ENCODE measurements at places on chromosomes 1 and 21.

DNA sequence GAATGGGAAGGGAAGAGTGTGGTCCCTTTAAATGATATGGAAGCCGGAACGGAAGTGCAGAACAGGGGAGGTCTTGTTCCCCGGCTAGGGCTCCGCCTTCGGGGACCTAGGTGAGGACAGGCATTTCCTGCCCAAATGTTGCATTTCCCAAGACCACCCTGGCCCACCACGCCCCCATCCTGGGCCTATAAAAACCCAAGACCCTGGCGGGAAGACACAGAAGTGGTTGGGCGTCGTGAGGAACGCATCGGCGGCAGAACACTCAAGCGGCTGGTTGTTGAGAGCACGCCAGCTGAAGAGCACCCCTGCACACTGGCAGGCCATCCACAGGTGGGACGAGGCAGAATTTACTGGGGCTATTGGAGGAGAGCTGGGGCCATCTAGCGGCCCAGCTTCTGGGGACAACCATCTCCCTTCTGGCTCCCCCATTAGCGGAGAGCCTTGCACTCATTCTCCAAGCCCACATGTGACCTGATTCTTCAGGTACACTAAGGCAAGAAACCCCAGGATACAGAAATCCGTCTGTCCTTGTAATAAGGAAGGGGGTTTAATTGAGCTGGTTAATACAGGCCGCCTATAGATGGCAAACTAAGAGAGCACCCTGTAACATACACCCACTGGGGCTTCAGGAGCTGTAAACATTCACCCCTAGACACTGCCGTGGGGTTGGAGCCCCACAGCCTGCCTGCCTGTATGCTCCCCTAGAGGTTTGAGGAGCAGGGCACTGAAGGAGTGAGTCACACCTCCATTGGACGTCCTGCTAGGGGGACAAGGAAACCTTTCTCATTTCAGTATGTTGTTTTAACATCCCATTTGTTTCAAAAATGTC lies 1327.9 kb downstream of the BRINP3 start:
- DNase-seq = no peak

DNA sequence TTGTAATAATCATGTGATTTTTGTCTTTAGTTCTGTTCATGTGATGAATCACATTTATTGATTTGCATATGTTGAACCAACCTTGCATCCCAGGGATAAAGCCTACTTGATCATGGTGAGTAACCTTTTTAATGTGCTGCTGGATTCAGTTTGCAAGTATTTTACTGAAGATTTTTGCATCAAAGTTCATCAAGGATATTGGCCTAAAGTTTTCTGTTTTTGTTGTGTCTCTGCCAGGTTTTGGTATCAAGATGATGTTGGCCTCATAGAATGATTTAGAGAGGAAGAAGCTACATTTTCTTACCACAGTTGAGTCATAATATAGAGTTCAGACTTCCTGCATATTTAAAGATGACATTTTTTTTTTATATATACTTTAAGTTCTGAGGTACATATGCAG lies 455.9 kb downstream of the PLPP3 start:
- DNase-seq = no peak

DNA sequence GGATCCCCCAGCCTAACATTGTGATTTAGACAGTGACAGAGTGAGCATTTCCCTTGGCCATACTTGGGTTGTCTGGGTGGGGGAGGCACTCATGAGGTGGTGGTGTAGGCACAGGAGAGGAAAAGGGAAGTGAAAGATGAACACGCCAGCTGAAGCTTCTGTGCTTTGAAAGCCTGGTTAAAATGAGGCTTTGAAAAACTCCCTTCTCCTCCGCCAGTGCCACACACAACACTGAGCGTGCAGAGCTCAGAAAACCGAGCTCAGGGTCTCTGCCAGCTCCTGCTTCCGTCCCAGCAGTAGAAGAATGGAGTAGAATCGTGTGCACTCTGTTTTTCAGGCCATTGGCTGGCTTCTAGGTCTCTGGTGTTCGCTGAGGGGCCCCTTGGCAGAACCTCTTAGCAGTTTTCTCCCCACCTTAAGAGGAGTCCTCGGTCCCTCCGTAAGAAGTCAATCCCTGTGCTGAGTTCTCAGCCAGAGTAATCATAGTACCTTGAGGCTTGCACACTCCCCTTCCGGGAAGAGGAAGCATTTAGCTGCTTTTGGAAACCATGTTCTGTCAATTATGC lies 12.9 kb downstream of the PLEKHM2 start:
- DNase-seq = peak; percentile 68

DNA sequence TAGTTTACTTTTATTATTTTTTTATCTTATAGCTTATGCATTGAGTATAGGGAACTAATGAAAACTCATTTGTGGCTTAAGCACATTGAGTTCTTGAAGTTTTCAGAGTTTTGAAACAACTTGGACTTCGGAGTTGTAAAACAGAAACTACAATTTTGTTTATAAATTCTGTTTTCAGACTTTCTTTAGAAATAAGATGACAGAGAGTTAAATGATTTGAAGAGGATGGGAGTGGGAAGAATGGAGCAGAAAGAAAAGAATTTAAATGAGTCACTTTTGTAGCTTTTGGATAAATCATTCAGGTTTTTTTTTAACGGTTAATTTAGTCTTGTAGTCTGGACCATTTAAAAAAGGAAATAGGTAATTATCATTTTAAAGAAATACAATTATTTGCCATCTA lies 32.3 kb downstream of the INKA2 start:
- no peak for DNase-seq

- peak; percentile 72 for DNase-seq
Observed at GRCh38 chr1:17419626-17420328, 19.7 kb downstream of the RCC2 start.

DNA sequence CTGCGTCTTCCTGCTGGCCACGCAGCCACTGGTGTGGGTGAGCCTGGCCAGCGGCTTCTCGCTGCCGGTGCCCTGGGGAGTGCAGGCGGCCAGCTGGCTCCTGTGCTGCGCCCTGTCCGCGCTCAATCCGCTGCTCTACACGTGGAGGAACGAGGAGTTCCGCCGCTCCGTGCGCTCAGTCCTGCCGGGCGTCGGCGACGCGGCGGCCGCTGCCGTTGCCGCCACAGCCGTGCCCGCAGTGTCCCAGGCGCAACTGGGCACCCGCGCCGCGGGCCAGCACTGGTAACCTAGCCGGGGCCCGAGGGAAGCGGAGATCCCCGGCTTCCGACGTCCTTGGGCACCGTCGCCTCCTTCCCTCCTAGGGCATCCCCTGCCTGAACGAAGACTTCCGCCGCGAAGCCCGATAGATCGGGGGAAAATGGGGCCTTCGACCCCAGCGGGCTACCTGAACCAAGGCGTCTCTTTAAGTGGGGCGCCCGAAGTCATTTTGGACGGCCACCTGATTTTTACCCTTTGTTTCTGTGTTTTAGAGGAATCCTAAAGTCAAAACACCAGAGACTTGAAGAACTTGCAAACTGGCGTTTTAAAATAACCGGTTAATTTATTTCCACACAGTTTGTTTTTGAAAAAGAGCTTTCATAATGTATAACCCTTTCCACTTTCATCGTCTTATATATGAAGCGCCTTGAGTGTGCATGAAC lies 2.0 kb downstream of the GPR88 start:
- DNase-seq = peak; percentile 17

GRCh38 chr1:179996099-179996498 lies 41.5 kb downstream of the CEP350 start:
- no peak for DNase-seq

- no peak for DNase-seq
Observed at GRCh38 chr1:80915491-80915890, 885.2 kb upstream of the ADGRL2 start.

DNA sequence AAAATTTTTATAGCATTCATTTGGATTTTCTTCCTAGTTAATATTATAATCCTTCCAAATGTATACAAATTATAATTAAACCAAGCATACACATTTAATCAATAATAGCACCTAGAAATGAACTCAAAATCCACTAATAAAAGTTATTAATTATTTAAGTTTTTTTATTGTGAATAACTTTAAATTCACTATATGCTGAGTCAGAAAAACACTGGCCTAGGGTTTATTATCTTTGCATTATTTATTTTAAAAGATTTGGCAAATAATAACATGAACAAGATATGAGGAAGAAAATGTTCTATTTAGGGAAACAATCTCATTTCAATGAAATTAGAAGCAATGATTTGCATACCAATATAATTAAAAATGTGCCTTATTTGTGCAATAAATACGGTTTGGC lies 951.5 kb downstream of the KCNT2 start:
- DNase-seq = no peak

DNA sequence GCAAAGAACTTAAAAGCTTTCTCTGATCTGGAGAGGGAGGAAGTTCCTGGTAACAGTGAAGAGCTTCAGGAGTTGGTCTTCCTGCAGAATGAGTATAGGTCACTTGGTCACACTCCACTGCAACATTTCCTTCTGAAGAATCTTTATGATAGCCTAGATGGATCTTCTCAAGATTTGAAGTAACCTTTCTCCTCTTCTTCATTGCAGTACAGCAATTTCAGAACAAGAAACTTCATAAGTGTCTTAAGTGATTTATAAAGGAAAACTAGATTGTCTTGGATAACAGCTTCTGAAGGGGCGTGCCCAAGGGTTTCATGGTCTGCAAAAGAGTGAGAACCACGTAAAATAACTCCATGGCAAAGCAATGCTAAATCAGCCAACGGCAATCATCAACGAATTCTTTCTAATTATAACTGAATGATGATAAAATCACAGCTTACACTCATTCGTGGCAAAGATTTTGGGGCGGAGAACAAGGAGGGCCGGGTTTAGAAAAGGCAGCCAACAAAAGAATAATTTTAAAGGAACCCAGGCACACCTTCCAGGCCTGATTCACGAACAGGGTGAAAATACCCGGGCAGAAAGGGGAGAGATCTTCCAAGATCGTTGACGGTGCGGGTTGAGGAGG lies 53.9 kb upstream of the ASPM start:
- DNase-seq = no peak

DNA sequence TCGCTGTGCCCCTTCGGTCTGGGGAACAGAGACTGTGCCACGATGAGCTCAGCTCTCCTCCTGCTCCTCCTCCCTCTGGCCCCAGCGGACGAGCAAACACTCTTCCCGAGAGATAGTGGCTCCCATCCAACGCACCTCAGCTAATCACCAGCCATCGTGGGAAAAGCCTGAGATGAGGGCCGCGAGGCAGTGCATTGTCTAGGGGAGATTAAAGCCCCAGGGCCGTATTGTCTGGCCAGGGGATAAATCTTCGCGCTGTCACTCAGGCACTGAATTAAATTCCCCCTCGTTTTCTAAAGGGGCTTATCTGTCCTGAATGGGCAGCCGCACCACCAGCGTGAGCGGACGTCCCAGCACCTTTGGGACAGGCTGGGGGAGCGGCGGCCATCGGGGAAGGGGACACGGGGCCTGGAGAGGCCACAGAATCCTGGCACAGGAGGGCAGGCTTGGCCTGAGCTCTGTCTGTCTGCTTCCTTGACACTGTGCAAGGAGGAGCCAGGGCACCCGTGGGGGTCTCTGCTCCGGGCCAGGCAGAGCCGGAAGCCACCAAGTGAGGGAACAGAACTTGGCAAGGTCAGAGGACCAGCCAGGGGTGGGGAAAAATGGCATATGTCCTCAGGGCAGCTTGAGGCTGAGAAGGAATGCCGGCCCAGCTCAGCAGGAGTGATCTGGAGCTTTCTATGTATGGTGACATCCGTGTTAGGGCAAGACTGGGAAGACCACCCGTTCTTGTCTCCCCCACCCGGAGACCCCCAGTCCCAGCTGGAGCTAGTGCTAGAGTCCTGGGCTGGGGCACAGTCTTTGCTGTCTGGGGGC lies 32.3 kb downstream of the PRDM16 start:
- no peak for DNase-seq

DNA sequence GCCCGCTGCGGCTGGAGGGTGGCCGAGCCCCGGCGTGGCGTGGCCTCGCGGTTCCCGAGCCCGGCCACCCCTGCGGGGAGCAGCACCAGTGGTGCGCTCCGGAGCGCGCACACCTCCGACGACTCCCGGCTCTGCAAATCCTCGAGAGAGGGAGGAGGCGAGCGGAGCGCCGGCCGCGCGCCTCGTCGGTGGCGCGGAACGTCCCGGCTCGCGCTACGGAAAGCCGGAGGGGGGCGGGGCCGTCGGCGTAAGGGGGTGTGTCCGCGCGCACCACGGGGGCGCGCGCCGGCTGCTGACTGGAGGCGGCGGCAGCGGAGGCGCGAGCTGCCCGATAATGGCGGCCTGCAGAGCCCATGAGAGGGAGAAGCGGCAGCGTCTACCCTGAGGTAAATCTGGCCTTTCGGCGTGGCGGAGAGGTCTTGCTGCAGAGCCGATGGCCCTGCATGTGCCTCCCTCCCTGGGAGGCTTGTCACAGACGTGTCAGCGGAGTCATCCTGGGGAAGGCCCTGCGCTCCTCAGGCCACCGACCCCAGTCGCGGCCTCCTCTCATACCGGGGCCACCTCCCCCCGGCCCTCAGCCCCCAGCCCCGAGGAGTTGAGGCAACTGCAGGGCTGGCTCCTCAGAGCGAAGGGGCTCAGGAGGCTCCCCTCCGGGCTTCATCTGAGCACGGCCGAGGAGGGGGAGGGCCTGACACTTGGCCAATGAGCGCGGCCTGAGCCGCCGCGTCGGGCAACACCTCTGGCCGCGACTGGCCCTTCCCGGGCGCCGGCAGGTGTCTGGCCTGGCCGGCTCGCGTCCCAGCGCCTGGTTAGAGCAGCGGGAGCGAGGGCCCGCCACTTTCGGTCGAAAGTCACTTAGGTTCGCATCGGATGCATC lies at the start of gene PDIK1L:
Gene PDIK1L (plus strand): TSS at position 295 of the 877 bp plus-strand sequence. CDS start 2,485 bp downstream, outside the sequence.
- peak; percentile 93 for DNase-seq

GRCh38 chr21:27362249-27362648 lies 395.4 kb upstream of the ADAMTS5 start:
- DNase-seq = no peak

- DNase-seq = no peak
Observed at GRCh38 chr21:39710866-39711265, 34.1 kb upstream of the IGSF5 start.

GRCh38 chr1:235907187-235907896 lies 40.6 kb upstream of the LYST start:
- no peak for DNase-seq

- no peak for DNase-seq
Observed at GRCh38 chr1:223140611-223141405, 2.2 kb downstream of the TLR5 start.

- no peak for DNase-seq
Observed at GRCh38 chr1:40582116-40582515, 50.7 kb downstream of the ZNF684 start.

DNA sequence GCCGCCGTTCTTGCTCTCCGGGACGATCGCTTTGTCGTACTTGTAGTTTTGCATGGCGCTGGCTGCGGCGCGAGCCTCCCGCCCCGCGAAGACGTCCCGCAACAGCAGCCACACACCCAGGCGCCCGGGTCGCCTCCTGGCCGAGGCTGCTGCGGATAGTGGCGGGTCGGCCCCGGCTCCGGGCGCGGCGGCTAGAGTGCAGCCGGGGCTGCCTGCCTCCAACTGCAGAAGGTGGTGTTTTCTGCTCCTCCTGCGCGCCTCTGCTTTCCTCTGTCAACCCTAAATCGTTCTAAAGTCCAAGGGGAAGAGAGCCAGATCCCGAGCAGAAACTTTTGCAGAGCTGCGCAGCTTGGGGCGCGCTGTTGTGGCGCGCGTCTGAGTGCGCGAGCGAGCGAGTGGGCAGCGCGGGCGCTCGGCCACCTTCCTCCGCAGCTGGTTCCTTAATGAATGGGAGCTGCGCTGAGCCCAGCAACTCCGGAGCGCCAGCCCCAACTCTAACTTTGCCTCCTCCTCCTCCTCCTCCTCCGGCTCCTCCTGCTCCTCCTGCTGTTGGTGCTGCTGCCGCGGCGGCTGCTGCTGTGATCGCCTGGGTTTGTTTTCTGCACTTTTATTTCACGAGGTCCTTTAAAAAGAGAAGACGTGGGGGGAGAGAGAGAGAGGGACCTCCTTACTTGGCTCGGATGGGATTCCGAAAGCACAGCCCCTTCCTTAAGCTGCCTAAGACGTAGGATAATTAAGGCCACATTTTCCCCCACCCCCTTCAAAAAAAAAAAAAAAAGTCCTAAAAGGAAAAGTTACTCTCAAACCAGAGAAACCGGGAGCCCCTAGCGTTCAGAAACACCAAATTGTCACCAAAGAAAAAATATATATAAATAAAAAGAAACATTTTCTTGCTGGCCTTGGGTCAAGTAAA lies at the start of gene PLPP3:
Gene PLPP3 (minus strand): TSS at position 601 of the 913 bp plus-strand sequence. CDS start 547 bp downstream, at position 54.
- DNase-seq = peak; percentile 16
